Dermis microvascular lymphatic vessel endothelial cell (primary cell): ENCODE measurements at places on chromosomes 12 and 14.

DNA sequence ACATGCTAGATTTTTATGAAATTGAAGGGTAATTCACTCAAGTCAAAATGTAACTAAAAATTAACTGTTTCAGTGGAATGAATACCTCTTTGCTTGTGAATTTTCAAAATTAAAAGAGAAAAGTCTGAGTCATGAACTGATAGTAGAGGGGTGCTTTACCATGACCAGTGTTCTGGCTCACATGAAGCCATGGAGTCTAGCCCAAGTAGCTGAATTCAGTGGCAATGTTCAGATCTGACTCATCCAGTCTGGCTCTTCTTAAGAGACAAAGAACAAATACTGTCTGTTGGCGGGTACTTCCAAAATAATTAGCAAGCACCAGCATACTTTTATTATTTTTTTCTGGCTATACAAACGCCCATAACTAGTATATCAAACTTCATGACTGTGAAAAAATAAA, 366.3 kb upstream of the GARIN6 start:
- no peak for DNase-seq

GRCh38 chr12:72679147-72679757, 407.1 kb downstream of the TRHDE start:
- DNase-seq = no peak

DNA sequence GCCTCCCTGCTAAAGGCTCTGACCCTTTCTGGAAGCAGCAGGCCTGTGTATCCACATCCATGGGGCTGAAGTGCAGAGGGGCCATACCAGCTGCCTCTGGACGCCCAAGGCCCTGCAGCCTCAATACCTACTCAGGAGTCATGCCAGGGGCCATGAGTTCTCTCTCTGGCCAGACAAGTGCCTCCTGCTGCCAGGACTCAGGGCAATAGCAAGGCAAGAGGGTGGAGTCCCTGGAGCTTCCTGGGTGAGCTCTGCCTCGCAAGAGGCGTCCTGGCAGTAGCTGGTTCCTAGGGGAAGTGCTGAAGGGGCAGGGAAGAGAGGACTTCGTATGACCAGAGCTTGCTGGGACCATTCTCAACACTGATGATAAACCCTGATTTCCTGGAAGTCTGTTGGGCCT, 10.9 kb upstream of the ENDOU start:
- DNase-seq = no peak

DNA sequence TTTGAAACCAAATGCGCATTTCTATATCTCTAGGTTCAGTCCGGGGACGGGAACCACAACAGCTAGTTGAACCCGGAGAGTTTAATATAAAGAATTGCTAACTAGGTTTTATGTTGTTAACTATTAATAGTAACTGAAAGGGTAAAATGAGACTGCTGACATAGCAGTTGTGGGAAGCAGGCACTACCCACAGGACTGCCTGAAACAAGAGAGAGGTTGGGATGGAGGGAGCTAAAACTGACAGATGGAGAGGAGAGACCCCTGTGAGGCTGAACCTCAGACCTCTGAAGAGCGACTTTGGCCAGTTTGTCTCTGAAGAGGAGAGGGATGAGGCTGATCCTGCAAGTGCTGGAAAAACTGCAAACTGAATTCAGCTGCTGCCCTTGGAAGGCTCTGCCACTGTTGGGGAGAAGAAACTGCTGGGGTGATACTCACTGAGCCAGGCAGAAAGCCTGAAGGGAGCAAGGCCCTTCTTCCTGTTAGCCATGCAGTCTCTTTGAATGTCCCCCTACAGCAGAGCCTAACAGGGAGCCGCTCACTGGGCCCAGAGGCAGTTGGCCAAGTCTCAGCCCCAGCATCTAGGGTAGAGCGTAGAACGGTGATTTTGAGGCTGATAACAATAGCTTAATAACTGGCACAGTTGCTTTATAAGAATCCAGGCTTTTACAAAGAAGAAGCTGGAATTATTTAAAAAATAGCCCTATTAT, 172.2 kb downstream of the NPAS3 start:
- no peak for DNase-seq

DNA sequence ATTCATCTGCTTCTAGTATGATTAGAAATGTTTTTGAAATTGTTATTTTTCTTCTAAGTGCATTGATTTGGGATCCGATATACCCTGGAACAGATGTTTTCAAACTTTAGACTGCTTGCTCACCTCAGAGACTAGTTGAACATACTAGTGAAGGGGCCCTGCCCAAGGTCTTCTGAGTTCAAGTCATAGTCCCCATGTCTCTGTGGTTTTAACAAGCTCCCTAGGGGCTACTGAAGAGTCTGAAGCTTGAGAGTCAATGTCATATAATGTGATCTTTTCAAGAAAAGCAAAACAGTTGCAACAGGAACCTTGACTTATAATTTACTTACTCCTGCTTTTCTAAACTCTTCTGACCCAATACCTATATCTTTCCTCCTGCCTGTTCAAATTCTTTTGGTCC, 7.5 kb upstream of the UBE2N start:
- no peak for DNase-seq
